ENCODE measurements at places on chromosomes 6 and 20.

DNA sequence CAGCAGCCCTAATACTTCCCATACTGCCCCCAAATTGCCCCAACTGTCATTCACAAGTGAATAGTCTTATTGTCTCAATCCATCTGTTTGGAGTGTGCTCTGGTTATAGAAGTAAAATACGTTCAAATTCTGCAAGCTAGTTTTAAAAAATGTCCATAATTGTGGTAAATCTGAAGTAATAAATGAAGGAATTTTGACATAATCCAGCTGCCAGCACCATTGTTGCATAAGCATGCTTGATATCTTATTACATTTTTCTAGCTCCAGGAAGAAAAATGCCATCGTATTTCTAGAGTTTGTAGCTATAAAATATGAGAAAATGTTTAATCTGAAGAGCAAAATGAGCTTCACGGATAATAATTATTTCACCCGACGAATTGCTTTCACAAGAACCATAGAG, 664.7 kb downstream of the RFPL4B start:
- DNase-seq: no peak

GRCh38 chr6:38673397-38674165, 29.4 kb downstream of the GLO1 start:
- DNase-seq: no peak

GRCh38 chr6:150599199-150600009, at the start of gene PLEKHG1:
TSS of gene PLEKHG1 (plus strand) at chr6:150599885. CDS start at chr6:150733682, 133,797 bp downstream.
- peak; percentile 86 for DNase-seq

DNA sequence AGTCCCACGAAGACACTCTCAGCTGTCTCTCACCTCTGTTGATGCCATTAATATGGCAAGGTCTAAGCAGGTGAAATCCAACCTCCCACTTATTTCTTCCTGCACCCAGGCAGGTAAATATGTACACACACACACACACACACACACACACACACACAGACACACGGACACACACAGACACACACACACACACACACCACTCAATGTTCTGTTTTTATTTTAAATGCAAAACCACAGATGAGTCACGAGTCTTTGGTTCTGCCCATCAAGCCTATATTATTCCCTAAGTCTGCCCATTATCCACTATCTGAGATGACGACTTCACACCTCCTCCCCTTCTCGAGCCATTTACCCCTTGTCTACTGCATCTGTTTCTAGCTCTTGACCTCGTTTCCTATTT, 344.7 kb downstream of the CDH26 start:
- no peak for DNase-seq

DNA sequence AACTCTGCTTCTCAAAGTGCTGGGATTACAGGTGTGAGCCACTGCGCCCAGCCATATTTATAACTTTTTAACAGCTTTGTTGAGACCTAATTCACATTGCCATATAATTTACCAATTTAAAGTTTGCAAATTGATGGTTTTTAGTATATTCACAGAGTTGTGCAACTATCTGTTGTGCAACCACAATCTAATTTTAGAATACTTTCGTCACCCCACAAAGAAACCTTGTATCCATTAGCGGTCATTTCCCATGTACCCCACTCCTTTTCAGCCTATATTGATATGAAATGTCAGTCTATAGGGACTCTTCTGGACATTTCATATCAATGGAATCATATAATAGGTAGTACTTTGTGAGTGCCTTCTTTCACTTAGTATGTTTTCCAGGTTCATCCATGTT, 55.8 kb downstream of the FOXO3 start:
- no peak for DNase-seq

GRCh38 chr20:32362901-32363364, 4.8 kb downstream of the ASXL1 start:
- no peak for DNase-seq

Data from GM23338 (cell line).